ENCODE measurements at places on chromosomes 16 and 17. TPM values are rescaled to one million over a fixed set of nuclear protein-coding genes. Genes with fewer than 3 reads are reported as not detected.

RAP1GAP2 gene
- 21.0 TPM for polyA plus RNA-seq

ACSM5 gene
- not detected for polyA plus RNA-seq

- DNase-seq, result peak; percentile 69
Observed at GRCh38 chr16:56866955-56867830, 2.2 kb downstream of the SLC12A3 start.

- no peak for DNase-seq
Observed at GRCh38 chr16:22815863-22816262, 1.9 kb downstream of the HS3ST2 start.

ZPBP2 gene
- polyA plus RNA-seq, result not detected

GRCh38 chr17:70078549-70078948 is 3.5 kb downstream of the KCNJ16 start:
- peak; percentile 26 for DNase-seq

- no peak for DNase-seq
Observed at GRCh38 chr16:3478242-3478925, 16.9 kb downstream of the C16orf90 start.

MMD gene
- 10.9 TPM for polyA plus RNA-seq

GRCh38 chr17:79920751-79921410 is 81.6 kb upstream of the CBX4 start:
- DNase-seq, result no peak

MPV17L gene
- polyA plus RNA-seq, result 0.43 TPM

- DNase-seq, result no peak
Observed at GRCh38 chr17:82577300-82577699, 57.8 kb downstream of the FOXK2 start.

- no peak for DNase-seq
Observed at GRCh38 chr17:69654981-69655855, 240.7 kb downstream of the MAP2K6 start.

- DNase-seq, result peak; percentile 62
Observed at GRCh38 chr17:39627047-39627711, 427 bp downstream of the PPP1R1B start.

- DNase-seq, result no peak
Observed at GRCh38 chr16:20930365-20930690, 29.8 kb downstream of the LYRM1 start.

- DNase-seq, result no peak
Observed at GRCh38 chr17:50840311-50840851, 5.0 kb downstream of the WFIKKN2 start.

KRTAP4-3 gene
- not detected for polyA plus RNA-seq

DNA sequence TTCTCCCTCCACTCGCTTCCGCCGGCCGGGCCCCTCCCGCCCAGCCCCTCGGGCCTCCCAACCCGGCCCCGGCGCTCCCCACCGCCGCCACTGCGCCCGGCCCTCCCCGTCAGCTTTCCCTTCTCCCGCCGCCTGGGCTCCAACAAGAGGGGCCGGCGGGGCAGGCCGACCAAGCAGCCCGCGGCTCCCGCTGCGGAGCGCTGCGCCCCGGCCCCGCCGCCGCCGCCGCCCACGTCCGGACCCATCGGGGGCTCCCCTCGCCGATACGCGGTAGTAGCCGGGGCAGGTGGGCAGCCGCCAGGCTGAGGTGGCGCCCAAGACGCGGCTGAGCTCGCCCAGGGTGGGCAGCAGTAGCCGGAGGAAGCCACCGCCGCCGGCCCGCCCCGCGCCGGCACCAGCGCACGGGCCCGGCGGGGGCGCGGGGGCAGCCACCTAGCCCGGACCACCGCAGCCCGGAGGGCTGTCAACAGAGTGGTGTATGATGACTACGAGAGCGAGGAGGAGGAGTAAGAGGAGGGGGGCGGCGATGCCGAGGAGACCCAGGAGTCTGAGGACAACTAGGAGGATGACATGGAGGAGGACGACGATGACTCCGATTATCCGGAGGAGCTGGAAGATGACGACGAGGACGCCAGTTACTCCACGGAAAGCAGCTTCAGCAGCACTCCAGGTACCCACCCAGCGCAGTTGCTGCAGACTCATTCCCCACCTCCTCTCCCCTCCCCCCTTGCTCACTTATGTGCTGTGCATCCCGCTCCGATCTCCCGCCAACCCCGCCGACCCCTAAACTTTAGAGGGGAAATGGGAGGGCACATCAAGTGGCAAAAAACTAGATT is 498 bp downstream of the LRRC37B start:
- DNase-seq, result peak; percentile 73

Measured in SK-N-SH (cell line).